ENCODE measurements at places on chromosomes 6 and 20.

DNA sequence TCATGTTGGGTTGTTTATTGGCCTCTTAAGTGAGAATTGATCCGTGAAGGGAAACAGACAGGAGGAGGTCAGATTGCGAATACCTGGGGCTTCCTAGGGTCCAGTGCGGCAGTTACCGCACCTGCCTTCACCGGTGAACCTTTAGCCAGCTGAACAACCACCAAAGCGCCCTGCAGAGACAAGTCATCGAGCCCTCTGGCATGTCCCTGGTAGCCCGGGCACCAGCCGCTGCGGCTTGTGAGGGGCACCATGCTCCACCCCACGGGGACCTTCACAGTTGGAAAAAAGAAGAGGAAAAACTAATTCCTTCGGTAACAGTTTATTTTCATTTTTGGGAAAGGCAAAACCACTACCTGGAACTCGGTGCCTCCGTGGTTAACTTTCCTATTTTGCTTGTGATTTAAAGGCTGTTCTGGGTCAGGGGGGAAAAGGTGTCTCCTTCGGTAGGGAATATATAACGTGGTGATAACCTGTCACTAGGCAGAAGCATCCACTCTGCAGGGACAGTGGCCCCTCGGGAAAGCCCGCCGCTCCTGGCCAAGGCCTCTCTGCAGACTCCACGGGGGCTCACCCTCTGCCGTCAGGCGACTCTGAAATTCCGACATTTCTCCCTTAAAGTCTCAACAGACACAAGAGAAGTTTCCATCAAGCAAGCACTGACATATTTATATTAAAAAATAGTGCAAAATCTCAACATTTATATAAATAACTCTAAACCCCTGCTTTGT, 30.7 kb upstream of the ZBP1 start:
- no peak for DNase-seq

DNA sequence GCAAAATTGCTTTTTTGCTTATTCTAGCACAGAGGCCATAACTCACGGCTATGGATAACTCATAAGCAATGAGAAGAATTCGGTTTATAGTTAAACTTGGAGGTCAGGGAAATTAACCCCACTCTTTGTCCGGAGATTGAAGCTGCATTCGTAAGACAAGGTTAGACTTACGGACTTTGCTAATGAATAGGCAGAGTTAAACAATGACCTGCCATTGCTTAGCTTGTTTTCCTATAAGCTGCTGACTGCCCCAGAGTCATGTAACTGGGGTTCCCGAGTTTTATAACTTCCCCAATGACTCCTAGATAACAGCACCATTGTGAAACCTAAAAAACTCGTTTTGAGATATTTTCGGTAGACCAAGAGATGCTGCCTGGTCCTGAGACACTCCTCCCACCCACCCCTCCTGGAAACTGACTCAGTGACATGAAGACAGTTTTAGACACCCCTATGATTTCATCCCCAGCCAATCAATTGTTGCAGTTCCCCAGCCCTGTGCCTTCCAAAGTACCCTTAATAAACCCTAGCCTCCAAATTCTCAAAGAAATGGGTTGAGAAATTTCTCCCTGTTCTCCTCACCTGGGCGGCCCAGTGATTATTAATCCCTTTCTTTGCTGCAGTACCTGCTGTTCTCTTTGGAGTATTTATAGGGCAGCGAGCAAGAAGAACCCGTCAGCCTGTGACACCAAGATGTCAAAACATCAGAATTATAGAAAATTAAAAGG, 33.1 kb upstream of the MCUR1 start:
- DNase-seq, result no peak

GRCh38 chr6:89830170-89830809, 610 bp downstream of the CASP8AP2 start:
- DNase-seq, result no peak

GRCh38 chr20:38032585-38033329, 499 bp downstream of the TTI1 start:
- no peak for DNase-seq

DNA sequence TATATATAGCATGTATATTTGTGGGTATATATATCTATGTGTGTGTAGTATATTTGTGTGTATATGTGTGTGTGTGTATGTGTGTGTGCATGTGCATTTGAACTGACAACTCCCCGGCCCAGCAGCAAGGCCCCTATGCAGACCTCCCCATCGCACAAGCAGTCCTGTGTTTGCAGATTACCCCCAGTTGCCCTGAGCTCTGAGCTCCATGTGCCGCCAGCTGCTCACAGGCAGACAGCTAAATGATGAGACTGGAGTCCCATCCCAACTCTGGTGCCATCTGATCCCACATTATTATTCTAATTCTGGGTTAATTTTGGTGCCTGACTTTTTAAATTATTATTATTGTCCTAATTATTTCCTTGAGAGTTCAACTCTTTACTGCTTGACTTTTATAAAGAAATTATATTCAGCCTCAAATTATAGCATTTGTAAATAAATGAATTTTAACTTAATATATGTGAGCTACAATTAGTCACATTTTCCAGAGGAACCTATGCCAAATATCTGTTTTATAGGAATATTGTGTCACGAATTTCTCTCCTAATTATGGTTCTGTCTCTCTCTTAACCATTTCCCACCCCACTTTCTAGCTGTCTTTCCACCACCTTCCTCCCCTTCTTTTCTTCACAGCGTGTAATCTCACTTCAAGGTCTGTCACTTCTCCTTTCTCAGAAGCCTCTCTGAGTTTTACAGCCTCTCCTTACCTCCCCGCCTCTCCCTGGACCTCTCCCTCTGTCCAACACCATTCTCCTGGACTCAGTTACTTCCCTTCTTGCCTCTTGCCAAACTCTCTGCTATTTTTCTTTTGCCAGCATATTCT, 90.6 kb upstream of the SYNDIG1 start:
- no peak for DNase-seq
